ENCODE measurements at places on chromosomes 7 and 10.

DNA sequence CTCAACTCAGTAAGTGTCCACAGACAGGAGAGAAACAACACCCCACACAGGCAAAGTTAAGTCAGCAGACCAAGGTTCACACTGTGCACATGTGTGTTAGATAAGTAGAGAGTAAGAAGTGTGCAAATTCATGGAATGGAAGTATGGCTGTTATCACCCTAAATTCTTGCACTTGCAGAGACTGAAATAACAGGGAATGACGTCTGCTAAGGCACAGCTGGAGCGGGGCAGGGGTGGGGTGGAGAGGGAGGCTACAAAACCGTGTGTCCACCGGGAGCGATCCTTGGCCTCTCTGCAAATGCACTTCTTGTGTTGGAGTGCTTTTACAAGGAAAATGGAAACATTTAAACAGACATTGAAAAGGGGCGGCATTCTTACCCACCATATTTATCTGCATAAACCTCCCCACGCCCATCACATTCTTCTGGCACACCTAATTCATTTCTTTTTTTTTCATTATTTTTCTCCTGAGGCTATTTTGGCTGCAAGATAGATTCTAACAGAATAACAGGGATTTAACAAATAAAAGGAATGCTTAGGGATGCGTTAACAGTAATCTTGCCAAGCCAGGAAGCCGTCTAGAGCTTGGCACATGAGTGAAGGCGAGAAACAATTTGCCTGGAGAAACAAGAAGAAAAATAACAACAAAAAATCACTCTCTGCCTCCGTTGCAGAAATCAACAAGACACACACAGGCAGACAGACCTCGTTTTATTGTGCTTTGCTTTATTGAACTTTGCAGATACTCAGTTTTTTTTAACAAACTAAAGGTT lies 30.1 kb downstream of the TNS3 start:
- DNase-seq = no peak

- DNase-seq = no peak
Measured at GRCh38 chr10:11687357-11687771, 54.8 kb upstream of the ECHDC3 start.

DNA sequence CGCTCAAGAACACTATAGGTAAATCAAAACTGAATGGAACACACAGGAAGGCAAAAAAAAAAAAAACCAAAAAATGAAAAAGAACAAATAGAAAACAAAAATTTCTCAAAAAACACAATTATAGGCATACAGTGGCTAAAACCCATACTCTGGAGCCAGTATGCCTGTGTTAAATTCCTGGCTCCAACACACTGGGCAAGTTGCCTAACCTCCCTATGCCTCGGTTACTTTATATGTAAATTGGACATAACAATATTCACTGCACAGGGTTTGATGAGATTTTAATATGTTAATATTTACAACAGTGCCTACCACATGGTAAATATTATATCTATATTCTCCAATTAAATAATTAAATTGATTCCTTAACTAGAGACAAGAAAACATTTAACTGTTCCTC lies 217.1 kb downstream of the HTR7 start:
- DNase-seq = no peak

DNA sequence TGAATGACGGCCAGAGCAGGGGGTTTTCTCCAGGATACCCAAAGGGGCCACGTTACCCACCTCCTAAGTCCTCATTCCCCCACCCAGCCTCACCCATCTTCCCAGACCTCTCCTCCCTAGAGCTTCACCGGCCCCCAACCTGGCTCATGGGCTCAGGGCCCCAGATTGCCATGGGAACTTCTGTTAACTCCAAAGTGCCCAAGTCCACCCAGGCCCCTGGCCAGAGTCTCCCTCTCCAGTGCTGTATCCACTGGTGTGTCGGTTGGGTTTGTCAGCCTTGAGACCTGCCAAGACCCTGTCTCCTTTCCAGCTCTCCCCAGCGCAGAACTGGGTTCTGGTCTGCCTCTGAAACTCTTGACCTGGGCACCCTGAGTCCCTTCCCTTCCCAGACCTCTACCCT lies 37.1 kb upstream of the ZMIZ2 start:
- DNase-seq = no peak

DNA sequence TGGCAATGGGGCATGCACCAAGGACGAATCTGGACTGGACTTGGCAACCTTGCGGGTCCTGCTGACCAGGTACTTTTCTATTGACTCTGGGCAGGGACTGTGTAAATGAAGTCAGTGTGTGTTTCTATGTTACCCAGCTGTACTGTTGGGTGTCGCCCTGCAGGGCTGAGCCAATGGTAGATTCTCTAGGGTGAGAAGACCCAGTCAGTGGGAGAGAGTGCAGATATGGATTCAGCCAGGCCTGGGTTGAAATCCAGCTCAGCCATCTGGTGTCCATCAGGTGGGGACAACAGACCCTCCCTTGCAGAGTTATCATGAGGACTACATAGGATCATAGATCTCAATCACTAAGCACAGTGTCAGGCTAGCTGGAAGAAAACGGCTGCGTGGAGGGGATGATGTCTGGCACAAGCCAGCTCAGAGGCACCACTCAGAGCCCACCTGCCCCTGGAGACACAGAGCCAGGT lies 4.9 kb upstream of the PPIF start:
- no peak for DNase-seq

GRCh38 chr7:46549347-46549746 lies 628.3 kb upstream of the IGFBP3 start:
- no peak for DNase-seq

GRCh38 chr7:132789281-132789680 lies 213.0 kb upstream of the PLXNA4 start:
- no peak for DNase-seq

DNA sequence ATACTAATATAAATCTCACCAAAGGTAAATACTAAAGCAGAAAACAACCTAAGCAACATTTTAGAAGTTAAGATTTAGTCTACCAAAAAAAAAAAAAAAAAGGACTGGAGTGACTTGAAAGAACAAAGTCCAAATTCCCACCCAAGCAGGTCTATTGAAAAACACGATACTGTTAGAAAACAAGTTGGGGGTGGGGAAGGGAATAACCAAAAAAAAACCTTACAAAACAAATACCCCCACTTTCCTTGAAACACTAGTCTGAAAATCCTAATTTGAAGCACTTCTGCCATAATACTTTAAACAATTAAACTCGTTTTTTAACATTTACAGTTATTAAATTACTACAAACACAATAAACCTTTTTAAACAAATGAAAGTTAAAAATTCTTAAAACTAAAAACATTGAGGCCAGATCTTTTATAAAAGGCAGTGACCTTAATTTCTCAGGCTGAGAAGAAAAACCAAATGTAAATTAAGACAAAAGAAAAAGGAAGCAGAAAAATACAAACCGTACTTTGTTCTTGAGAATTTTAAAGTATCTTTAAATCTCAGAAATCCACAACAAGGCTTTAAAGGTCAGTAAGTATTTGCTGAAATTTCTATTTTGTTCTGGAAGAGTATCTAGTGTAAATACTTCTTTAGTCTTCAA lies 135.1 kb downstream of the NRBF2 start:
- no peak for DNase-seq

All from activated CD4-positive, alpha-beta T cell treated with anti-CD3 and anti-CD28 coated beads, Interleukin-2, amount 50 U/mL, for 24 hours (primary cell).